Amygdala (tissue), 56 donors: ENCODE measurements at places on chromosomes 1 and 21.

DNA sequence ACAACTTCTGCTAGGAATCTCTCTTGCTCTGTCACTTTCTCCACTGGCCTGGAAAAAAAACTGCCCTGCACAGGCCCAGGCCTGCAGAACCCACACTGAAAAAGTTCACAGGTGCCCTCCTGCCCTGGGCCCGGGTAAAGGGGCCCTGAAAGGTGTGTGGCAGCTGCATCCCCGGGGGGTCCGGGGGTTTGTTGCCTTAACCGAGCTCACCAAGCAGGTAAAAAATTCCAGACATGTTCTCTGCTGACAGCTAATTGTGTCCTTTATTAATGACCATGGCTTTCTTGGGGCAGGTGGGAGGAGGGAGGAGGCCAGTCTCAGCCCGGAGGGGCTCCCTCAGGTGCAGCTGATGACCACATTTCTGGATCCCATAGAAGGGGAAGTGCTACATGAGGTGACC lies 122.9 kb downstream of the LACTBL1 start:
- DNase-seq: no peak

GRCh38 chr1:14961661-14962267 lies 191.8 kb upstream of the TMEM51 start:
- no peak for DNase-seq

DNA sequence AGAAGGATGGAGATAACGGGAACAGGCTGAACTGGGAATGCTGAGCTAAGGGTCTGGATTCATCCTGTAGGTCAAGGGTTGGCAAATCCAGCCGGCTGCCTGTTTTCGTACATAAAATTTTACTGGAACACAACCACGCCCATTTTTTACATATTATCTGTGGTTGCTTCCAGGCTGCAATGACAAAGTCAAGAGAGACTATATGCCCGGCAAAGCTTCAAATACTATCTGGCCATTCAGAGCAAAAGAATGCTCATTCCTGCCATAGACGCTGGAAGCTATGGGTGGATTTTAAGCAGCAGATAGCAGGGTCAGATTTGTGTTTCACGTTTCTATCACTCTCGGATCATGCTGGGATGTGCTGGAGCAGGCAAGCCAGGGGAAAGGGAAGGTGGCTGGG lies 137.9 kb upstream of the EDN2 start:
- no peak for DNase-seq

GRCh38 chr1:106957795-106958194 lies 98.7 kb upstream of the PRMT6 start:
- DNase-seq: no peak

- no peak for DNase-seq
Observed at GRCh38 chr1:25038699-25039098, 108.6 kb upstream of the RUNX3 start.

DNA sequence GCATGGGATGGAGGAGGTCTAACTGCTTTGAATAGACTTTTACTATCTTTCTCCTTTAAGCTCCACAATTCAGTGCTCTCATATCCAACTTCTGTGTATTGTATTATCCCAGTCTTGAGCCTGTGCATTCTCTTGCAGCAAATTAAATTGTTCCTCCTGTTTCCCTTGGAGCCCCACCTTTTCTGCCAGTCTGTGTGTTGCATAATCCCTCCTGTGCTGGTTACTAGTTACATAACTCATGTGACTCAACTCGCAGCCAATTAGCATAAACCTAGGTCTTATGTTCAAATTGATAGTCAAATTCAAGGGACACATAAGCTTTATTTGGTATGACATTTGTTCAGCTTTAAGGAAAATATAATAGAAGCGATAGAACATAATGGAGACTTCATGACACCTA lies 1863.5 kb downstream of the MRPL39 start:
- DNase-seq: no peak

DNA sequence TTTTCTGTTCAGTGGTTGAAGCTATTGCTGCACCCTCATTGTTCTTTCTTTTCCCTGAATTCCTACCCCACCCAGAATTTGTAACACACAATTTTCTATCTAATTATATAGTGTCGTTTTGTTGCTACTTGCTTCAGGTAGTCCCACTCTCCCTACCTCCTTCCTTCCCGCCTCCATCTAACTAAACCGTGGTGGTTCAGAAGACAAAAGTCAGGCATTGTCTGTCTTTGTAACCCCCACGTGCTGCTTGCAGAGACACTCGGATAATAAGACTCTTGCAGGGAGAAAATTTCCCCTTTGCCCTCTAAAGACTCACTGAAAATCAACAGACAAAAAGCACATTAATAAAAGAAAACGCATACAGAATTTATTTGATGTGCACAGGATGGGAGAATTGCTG lies 46.2 kb upstream of the BTG3 start:
- DNase-seq: no peak

DNA sequence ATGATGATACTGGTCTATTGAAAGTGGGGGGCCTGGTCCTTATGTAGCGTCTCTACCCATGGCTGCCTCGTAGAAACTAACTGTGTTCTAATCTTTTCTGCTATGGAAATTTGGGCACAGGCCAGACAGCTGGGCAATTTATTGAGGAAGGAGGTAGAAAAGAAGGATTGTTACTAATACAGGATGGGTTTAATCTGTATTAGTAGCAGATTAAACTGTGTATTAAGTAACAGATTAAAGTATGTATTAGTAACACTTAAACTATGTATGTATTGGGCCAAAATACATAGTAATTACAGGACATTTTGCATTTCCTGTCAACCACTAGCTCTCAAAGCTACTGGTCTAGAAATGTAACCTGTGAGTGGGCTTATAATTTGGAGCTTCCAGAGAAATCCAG lies 142.0 kb downstream of the MAST2 start:
- no peak for DNase-seq

DNA sequence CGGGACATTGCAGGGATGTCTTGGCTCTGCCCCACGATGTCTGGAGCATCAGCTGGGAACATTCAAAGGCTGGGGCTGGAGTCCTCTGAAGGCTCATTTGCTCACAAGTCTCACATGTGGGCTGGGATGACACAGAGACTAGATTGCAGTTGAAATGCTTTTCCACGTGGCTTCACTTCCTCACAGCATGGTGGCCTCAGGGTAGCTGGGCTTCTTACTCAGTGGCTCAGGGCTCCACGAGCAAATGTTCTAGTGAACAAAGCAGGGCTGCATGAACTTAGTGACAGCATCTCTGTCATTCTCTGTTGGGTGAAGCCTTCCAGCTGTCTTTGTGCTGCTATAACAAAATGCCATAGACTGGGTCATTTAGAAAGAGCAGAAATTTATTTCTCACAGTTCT lies 247.0 kb upstream of the POU3F1 start:
- DNase-seq: no peak

DNA sequence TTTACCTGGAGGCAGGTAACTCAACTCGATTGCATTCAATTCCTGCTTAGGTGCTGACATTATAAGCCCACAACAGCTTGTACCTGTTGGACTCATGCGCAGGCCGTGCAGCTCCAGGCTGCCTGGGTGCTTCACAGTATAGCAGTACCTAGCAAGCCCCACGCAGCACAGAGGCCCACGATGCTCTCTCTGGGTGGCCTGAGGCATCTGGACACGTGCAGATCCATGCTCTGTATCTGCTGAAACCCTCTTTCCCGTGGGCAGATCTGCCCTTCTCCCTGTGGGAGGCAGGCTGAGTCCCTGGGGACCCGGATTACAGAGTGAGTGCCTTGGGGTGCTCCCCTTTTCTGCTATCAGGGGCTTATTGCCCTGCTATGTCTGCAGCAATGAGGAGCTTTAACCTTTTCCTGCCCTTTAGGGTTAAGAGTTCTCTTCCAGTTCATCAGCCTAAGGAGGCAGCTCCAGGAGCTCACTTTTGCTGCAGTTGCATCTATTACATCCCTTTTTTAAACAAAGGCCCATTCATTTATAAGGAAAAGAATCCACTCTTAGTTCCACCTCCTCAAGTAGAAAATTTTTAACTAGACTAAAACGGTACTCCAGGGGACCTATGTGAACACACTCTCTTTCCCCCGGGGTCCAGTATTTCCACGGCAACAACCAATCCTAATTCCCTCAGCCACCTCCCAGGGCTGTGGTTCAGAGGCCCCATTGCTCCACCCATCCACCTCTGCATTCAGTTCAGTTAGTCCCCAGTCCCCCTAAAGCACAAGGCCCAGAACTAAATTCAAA lies 19.3 kb downstream of the ITPKB start:
- DNase-seq: no peak

DNA sequence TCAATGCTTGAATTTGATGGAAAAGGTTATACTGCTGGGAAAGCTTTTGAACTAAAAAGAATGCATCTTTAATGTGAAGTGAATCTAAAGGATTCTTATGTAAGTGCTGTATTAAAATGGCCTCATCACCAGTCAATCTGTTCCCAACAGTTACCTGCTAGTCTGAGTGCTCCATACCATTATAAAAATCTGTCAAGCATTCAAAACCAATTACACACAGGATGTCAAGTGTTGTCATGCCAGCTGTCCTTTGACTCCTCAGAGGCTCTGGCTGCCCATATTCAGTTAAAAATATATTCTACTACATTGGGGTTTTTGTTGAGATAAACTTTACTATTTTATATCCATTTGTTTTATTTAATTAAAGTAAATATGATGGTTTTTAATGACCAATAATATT lies 1587.7 kb downstream of the AMY1C start:
- no peak for DNase-seq

DNA sequence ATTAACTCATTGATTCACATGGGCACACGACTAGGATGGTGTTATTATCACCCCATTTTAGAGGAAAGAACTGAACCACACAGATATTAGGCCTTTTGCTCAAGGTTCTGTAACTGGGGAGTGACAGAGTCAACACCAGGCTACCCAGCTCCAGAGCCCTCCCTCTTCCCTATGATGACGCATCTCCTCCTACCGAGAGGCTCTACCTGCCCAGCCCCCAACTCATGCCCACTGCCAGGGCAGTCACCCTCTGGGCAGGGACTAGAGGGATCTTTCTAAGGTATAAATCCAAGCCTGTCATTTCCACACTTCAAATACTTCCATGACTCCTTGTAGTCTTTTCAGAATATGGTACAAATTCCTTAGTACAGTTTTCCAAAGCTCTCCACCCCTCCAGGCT lies 171.3 kb downstream of the GRIK3 start:
- no peak for DNase-seq

DNA sequence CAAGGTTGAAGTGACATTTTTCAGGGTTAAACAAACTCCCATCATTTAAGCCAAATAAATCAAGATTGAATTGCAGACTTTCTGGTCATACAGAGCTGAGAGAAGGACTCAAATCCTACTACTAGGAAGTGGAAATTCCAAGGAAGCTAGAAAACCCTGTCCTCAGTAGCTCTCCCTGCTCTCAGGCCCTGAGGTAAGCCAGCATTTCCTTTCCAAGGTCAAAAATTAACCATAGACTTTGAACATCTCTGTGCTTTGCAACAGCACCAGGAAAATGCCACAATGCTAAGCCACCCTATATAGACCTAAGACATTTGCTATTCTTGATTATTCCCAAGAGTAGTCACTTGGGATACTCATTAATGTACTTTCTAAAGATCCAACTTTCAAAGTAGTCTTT lies 45.1 kb downstream of the LUZP1 start:
- DNase-seq: no peak

DNA sequence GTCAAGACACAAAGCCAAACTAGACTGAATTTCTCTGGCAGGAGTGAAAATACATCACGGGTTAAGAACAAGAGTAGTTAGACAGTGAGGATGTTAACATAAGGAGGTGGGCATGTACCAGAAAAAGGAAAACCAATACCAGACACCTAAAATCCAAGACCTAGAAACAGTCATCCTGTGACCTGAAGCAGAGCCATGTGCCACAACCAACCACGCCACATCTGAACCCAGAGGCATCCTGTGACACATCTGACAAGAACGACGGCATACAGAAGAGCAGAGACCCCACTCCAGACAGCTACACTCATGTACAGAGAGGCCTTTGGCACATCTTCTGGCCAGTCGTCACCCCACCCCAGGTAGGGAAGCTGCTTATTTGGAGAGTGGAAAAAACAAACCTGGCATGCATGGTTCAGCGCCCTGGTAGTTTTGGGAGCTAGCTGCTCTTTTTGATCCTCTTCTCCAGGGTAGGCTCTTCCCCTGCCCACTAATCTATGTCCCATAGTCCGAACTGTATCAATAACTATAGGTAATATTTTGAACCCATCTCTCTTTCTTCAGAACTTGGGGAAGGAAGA lies 72.1 kb downstream of the SLC45A1 start:
- no peak for DNase-seq

GRCh38 chr21:14842601-14843000 lies 222.2 kb downstream of the NRIP1 start:
- DNase-seq: no peak

DNA sequence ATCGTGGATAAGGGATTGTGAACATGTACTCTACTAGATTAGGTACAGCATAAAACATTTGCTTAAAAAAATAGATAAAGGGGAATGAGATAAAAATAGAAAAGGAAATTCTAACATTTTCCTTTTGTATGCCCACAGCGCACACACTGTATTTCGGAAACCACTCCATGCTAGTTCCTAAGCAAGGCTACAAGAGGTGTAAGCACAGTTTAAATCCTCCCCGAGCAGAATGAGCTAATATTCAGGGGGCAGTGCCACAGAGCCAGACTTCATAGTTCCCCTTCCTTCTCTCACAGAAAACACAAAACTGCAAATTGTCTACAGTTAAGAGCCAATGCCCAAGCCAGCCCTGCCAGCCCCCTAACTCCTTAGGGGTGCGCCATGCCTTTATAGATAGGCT lies 159.4 kb downstream of the ZNF281 start:
- no peak for DNase-seq

- DNase-seq: no peak
Observed at GRCh38 chr21:15493646-15494045, 236.1 kb upstream of the USP25 start.

- DNase-seq: no peak
Observed at GRCh38 chr1:16478091-16478490, 36.0 kb downstream of the RNU1-1 start.

GRCh38 chr1:62405247-62405646 lies 31.6 kb upstream of the USP1 start:
- no peak for DNase-seq

GRCh38 chr1:67609577-67610341 lies 75.2 kb upstream of the GADD45A start:
- no peak for DNase-seq

DNA sequence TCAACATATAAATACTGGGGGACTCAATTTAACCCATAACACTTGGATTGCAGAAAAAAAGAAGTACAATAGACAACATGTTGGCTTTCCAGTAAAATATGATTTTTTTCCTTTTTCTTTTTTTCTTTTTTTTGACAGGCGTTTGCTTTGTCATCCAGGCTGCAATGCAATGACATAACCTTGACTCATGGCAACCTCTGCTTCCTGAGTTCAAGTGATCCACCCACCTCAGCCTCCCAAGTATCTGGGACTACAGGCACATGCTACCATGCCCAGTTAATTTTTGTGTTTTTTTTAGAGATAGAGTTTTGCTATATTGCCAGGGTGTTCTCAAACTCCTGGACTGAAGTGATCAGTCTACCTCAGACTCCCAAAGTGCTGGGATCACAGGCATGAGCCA lies 1512.0 kb upstream of the PRMT6 start:
- DNase-seq: no peak

DNA sequence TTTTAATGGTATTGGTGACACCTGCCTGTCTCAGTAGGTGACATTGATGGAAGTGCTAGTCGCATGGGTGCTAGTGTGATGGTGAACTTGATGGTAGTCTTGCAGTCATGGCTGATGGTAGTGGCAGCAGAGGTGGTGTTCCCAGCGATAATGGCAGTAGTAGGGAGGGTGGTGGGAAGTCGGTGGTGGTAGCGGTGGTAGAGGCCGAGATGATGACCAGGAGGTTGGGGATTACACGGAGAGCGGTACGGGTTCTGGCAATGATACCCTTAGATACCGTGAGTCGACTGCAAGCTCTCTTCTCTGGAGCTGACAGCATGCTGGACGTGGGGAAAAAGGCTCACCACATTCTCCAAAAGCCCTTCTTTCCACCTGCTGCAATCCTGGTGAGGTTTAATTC lies 99.4 kb upstream of the SLC2A1 start:
- no peak for DNase-seq
